ENCODE measurements at places on chromosomes 7 and 10. TPM values are rescaled to one million over a fixed set of nuclear protein-coding genes. Genes with fewer than 3 reads are reported as not detected.
A peak's percentile ranks its signal among the peaks of the same experiment; 100 is the strongest.

SCIN gene
- 0.80 TPM for total RNA-seq

DNA sequence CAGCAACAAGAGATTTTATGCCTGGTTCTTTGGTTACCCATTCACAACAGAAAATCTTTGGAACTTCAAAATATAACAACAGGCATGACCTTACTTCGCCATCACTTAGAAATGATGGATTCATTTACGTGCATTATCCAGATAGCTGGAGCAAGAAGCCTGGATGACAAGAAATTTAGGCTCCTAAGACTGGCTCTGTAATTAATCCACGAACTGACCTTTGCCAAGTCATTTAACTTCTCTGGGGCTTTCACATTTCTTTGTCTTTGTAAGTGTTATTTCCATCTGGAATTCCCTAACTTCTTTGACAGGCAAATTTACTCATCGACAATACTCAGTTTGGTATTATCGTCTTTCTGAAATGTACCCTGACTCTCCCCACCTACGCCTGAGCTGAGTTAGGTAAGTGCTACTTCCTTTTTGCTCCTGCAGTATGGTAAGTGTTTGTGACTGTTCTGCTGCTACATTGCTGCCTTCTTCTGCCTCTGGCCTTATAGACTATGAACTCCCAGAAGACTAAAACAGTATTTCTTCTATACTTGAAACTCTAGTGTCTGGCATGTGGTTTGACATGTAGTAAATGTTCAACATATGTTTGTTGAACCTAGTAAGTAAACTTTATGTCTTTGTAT is 5.5 kb upstream of the MDFIC start:
- no peak for DNase-seq

- peak; percentile 24 for DNase-seq
Observed at GRCh38 chr10:27743877-27744801, 1.5 kb downstream of the MKX start.

- no peak for DNase-seq
Observed at GRCh38 chr7:148017126-148017525, 573.4 kb upstream of the C7orf33 start.

DNA sequence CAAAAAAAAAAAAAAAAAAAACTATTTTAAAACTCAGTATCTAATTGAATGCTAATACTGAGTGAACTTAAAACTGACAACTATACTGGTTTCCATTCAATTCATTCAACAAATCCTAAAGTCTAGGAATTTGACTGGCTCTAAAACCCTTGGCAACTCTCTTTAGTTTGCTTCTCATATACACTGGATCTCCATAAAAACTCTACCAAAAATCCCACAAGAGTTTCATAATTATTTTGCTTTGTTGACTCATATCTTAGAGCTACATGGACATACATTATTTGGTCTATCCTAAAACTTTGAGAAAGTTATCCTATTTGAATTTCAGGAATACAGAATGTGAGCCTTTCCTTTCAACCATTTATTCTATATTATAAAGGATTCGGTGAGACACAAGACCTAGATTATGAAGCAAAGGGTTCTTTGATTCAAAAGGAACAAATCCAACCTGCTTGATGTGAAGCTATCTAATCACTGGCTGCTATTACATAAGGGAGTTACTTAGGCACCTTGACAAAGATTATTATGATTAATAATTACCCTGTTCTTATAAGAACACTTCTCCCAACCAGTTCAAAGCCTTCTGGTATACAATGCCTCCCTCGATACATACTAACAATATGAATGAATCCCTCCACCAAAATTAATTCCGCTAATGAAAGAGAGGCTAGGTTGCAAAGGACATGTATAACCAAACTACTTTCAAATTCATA is 15.8 kb upstream of the KMT2E start:
- DNase-seq, result no peak

- no peak for DNase-seq
Observed at GRCh38 chr7:72286519-72286918, 125.6 kb downstream of the CALN1 start.

OR2F2 gene
- not detected for total RNA-seq

PGAM2 gene
- 0.64 TPM for total RNA-seq

PTN gene
- total RNA-seq, result not detected

DNA sequence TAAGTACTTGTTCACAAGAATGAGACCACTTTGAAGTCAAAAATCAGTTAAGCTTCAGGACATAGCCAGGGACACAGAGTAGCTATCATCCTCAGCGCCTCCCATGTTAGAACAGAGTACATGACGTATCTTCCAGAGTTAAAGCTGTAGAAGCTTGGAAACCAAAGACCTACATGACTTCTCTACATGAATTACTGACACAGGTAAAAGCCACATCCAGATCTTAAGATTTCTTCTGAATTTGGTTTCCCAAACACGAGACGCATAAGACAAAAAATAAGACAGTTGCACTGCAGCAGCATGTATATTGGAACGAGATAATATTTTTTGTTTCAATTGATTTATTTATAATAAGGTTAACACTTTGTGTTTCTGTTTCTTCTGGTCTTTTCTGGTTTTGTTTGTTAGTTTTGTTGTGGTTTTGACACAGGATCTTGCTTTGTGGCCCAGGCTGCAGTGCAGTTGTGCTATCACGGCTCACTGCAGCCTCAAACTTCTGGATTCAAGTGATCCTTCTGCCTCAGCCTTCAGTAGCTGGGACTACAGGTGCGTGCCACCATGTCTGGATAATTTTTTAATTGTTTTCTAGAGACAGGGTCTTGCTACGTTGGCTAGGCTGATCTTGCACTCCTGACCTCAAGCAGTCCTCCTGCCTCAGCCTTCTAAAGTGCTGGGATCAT is 10.2 kb upstream of the EPC1 start:
- DNase-seq, result no peak
